H9 (cell line): ENCODE measurements at places on chromosomes 13 and 19.

GRCh38 chr19:12953799-12954611 is 3.0 kb downstream of the GADD45GIP1 start:
- DNase-seq: no peak

- DNase-seq: no peak
Observed at GRCh38 chr13:26677156-26677555, 83.4 kb downstream of the GPR12 start.

GRCh38 chr13:65789815-65790214 is 1440.3 kb downstream of the PCDH9 start:
- no peak for DNase-seq

DNA sequence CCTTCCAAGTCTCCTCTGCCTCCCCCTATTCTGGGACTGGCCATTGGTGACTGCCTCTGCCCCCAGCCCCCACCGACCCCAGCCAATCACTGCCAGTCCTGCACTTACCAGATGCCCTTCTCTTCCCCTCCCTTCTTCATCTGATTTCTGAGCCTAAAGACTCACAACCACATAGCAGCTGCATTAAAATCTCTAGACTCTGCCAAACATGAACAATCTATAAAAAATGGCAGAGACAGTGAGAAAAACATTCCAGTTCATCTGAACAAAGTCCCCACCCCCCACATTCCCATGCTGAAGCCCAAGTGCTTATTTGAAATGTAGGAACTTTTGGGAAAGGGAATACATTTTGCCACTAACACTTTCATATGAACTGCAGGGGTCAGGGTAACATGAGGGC is 60.8 kb downstream of the KCTD12 start:
- DNase-seq: no peak

DNA sequence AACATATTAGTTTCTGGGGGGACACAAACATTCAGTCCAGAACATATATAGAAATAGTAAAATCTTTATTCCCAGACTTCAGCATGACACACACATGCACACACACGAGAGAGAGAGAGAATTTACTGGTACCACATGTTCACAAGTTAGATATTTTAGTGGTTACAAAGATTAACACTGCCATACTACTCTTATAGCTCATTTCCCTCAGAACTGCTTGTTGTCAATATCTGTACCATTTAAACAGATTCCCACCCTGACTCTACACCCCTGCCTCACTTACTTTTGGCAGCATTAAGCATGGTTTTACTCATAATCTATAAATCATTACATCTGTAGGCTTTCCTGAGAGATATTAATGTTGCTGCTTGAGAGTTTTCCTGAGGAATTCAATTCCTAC is 524.7 kb upstream of the HTR2A start:
- no peak for DNase-seq

DNA sequence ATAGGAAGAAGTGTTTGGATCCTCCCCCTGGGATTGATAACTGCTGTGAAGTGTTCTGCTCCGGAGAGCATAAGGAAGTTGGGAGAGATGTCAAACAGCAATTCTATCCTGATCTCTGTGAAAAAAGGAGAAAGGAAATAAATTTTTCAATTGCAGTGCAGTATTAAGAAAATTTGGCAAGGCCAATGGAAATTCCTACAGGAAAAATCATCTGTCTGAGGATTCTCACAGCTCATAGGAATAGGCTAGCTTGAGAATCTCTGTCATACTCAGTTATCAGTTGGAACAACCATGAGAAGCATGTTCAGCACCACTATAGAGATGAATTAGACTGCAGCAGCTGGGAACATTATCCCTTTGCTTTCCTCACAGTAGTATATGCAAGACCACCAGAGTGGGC is 1238.9 kb upstream of the MIR17HG start:
- DNase-seq: no peak

DNA sequence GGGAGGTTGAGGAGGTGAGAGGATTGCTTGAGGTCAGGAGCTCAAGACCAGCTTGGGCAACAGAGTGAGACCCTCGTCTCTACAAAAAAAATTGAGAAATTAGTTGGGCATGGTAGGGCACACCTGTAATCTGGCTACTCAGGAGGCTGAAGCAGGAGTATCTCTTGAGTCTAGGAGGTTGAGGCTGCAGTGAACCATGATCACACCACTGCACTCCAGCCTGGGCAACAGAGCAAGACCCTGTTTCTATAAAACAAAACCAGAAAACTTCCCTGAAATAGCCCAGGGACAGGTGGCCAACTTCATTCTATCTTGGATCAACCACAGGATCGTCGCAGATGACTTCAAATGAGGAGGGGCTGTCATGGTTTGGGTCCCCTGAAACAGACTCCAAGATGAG is 28.7 kb downstream of the COLGALT1 start:
- no peak for DNase-seq

DNA sequence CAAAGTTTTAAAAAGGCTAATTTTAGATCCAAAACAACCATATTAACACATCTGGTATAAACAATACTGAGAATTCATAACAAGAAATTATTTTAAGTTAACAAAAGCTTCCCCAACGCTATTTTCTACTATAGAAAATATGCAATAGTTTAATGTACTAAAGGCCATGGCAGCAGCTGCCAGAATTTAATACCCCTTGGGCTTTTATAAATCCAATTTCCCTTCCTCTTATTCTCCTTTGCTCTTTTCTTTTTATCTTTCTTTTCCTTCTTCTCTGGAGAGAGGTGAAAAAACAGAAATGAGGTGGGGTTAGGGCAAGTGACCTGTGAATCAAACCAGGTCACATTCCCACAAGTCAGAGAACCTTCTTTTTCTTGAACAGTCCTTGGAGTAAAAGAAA is 58.9 kb downstream of the ENOX1 start:
- DNase-seq: no peak

DNA sequence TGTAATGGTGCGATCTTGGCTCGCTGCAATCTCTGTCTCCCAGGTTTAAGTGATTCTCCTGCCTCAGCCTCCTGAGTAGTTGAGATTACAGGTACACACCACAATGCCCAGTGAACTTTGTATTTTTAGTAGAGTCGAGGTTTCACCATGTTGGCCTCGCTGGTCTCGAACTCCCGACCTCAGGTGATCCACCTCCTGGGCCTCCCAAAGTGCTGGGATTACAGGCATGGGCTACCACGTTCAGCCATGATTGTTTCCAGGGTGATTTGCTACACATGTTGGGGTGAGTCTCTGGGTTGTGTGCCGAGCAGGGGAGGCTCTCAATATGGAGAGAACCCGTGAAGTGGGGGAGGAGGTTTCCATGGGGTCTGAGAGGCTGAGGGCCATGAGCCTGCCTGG is 24.8 kb upstream of the CEACAM21 start:
- no peak for DNase-seq

GRCh38 chr19:55264531-55264930 is 5.7 kb upstream of the PPP6R1 start:
- DNase-seq: no peak

DNA sequence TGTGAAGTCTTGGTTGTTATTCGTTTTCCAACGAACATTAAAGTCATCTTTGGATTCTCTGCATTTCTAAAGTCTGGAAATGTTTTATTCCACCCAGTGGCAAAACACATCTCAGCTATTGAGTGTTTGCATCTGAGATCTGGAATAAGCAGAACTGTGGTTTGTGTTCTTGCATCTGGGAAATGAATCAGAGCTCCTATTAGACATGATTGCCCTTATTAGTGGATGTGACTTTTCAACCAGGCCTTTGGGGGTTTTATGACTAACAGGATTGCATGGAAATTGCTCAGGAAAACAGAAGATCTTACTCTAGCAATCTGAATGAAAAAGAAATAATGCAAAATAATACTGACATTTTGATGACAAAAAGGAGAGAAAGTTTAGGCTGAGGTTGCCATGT is 488.8 kb downstream of the IRS2 start:
- no peak for DNase-seq

- DNase-seq: no peak
Observed at GRCh38 chr13:49400755-49401659, 42.9 kb downstream of the CAB39L start.

GRCh38 chr13:21579754-21580316 is 24.1 kb downstream of the MICU2 start:
- no peak for DNase-seq

GRCh38 chr13:114249077-114249476 is 14.4 kb downstream of the CDC16 start:
- DNase-seq: no peak
